ENCODE measurements at places on chromosomes 3 and 15.

DNA sequence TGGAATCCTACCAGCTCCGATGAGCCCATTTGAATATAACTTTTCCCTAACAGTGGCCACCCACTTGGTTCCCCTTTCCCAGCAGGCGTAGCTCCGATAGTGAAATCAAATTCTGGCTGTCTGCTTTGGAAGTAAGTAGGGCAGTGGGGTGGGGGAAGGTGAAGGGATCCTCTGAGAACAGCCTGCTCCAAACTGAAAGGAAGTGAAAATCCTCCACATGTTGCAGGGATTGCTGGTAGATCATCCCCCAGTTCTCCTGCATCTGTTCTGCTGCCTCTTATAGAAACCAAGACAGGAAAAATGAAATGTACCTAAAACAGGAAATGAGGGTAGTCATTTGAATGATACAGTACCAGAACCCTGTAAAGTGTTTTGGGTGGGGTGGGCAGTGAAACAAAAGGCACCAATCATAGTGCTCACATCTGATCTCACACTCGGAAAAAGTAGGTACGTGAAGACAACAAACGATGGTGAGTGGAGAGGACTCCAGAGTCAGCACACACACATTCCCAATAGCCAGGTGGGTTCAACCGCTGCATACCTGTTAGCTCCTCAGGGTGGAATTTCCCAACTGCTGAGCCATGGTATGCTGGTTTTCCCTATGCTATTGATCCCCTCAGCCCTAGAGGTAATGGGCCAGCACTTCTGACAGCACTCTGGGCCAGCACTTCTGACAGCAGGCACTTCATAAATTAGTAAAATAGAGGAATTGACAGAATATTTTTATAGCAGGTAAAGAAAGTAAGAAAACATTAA lies 304.9 kb upstream of the ADAMTS9 start:
- no peak for DNase-seq

- DNase-seq: no peak
Observed at GRCh38 chr15:67564021-67564967, 21.8 kb downstream of the MAP2K5 start.

- DNase-seq: no peak
Observed at GRCh38 chr3:113751141-113751540, 4.3 kb downstream of the ATP6V1A start.

DNA sequence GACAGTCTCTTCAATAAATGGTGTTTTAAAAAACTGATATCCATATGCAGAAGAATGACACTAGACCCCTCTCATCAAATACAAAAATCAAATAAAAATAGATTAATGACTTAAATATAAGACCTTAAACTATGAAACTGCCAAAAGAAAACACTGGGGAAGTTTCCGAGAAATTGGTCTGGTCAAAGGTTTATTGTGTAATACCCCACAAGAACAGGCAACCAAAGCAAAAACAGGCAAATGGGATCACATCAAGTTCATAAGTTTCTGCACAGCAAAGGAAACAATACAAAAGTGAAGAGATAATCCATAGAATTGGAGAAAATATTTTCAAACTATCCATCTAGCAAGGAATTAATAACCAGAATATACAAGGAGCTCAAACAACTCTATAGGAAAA lies 126.2 kb downstream of the GOLIM4 start:
- no peak for DNase-seq

GRCh38 chr3:77190374-77190773 lies 150.5 kb downstream of the ROBO2 start:
- no peak for DNase-seq

DNA sequence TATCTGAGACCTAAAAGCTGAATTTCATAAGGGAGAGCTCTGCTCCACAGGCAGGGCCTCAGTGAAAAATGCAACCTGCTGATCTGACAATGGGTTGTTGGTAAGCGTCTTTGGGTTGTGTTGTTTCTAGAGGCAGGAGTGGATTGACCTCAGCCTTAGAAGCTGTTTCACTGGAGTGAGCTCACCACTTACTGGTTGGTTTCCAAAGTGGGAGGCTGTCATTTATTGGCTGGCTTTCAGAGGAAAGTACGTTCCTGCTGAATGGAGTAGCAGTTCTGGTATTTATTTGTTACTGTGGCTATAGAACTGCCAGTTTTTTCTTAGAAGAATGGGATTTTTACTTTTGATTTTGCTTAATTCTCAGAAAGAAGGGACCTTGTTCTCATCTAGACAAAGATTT lies 29.3 kb upstream of the COL6A5 start:
- DNase-seq: no peak

- DNase-seq: no peak
Observed at GRCh38 chr3:33687406-33688010, 30.5 kb downstream of the CLASP2 start.

Measured in GF-D8 (cell line).